ENCODE measurements at places on chromosomes 2 and 18. TPM values are rescaled to one million over a fixed set of nuclear protein-coding genes. Genes with fewer than 3 reads are reported as not detected.

The RAMP1 gene
- total RNA-seq: 0.59 TPM

The TOGARAM2 gene
- 0.97 TPM for total RNA-seq

The MOGAT1 gene
- not detected for total RNA-seq

The GLI2 gene
- total RNA-seq: not detected

The RHBDD1 gene
- total RNA-seq: 48.3 TPM

The ADD2 gene
- 9.7 TPM for total RNA-seq

The CXCR1 gene
- 1.0 TPM for total RNA-seq

The ZSWIM2 gene
- total RNA-seq: not detected

The PID1 gene
- 4.9 TPM for total RNA-seq

The ANO7 gene
- 0.46 TPM for total RNA-seq

DNA sequence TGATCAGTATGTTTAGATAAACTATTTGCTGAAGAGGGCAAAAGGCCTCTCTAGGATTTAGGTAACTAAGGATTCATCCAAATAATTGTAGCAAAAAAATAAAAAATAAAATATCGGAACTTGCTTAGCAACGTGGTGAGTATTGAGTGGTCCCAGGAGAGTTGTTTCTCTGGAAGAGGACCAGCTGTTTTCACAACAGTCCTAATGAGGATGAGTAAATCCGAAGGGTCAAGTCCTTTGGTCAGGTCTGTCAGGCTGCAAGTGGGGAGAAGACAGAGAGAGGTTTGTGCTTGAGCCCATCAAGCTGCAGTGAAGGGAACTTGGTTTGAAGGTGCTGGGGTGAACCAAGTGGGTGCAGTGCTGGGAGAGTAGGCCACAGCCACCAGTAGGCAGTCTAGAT lies 539.2 kb downstream of the SLC4A3 start:
- H3K4me3 ChIP-seq: no peak overlapping the region
- DNase-seq: no peak
- H3K27me3 ChIP-seq: no peaks in the 10 kb centered on the region
- no peak overlapping the region for H3K27ac ChIP-seq

DNA sequence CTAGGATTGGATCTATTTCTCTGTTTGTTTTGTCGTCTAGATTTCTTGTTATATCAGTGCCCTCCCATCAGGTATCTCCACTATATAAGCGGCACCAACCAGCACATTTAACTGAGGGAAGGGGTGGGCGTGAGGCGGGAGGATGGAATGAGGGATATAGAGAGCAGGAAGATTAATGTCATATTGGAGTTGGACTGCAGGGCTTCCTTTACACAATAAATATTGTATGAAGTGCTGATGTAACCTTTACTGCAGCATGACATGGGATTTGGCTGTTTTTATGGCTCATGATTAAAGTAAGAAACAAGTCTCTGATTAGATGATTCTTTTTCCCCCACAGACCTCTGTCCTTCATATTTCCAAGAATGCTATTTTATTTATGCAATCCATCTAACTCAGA lies 54.8 kb downstream of the TMEM200C start:
- no peaks in the 10 kb centered on the region for H3K36me3 ChIP-seq
- no peaks in the 10 kb centered on the region for H3K4me1 ChIP-seq
- no peaks in the 10 kb centered on the region for H3K27me3 ChIP-seq
- DNase-seq: no peak
- H3K4me3 ChIP-seq: no peak overlapping the region

- H3K27me3 ChIP-seq: no peaks in the 10 kb centered on the region
- H3K27ac ChIP-seq: no peak overlapping the region
- no peak overlapping the region for H3K4me3 ChIP-seq
- no peak for DNase-seq
These were observed 16.5 kb upstream of the SLC16A14 start for GRCh38 chr2:230085201-230085600.

- no peak for DNase-seq
- H3K4me1 ChIP-seq: no peaks in the 10 kb centered on the region
- no peak overlapping the region for H3K4me3 ChIP-seq
- H3K27ac ChIP-seq: no peak overlapping the region
These were observed 118.8 kb upstream of the CYP1B1 start for GRCh38 chr2:38194751-38195150.

DNA sequence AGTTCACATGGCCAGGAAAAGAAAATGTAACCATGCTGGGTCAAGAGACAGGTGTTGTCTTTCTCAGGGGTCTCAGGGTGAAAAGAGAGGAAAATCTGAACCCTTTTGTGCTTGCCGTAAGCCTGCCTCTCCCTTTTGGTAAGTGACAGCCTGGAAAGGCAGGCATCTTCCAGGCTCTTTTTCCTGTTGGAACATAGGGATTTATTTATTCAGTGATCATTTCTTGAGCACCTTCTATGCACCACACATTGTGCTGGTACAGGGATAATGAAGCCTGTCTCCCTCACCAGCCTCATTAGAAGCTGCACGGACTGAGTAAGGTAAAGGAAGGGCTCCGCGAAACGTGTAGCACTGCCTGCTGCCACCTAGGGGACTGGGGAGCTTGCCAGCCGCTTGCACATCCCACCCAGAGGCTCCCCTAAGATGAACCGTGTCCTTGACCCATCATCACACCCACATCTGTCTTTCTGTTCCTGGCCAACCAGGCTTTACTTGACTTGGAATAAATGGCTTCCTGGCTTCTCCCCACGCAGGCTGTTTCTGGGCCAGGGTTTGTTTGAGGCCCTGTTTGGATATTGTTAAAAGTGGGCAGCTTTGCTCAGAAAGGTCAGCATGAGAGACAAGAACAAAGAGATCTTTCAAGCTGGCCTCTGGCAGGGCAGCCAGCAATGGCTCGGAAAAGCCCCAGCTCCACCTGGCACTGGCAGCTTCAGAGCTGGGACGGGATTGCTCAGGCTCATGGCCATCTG lies 73.3 kb upstream of the MCFD2 start:
- no peaks in the 10 kb centered on the region for H3K36me3 ChIP-seq
- no peaks in the 10 kb centered on the region for H3K27me3 ChIP-seq

GRCh38 chr2:17194083-17194482 lies 324.2 kb downstream of the RAD51AP2 start:
- no peak overlapping the region for H3K4me3 ChIP-seq
- H3K27me3 ChIP-seq: no peaks in the 10 kb centered on the region
- no peak overlapping the region for H3K27ac ChIP-seq
- H3K4me1 ChIP-seq: no peaks in the 10 kb centered on the region
- H3K36me3 ChIP-seq: no peaks in the 10 kb centered on the region

GRCh38 chr2:239809391-239809790 lies 215.8 kb downstream of the NDUFA10 start:
- H3K36me3 ChIP-seq: no peaks in the 10 kb centered on the region
- peak; percentile 10 for DNase-seq
- H3K4me3 ChIP-seq: no peak overlapping the region
- H3K4me1 ChIP-seq: no peaks in the 10 kb centered on the region

DNA sequence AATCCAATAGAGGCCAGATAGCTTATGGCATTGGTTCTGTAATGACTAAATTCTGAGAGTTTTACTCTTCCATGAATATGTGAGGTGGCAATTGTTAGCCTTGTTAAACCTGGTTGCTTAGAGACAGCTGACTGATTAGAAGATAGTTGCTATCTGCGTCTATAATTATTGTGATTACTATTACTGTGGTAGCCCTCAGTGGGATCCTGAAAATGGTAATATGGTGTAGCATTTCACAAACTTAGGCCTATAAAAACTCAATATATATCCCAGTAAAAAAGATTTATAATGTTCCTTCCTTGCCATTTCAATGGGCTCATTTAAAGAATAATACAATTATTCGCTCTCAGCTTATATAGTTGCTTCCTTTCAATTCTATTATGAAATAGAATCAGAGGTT lies 405.8 kb upstream of the CDH2 start:
- H3K27ac ChIP-seq: no peak overlapping the region
- H3K4me3 ChIP-seq: no peak overlapping the region
- no peaks in the 10 kb centered on the region for H3K27me3 ChIP-seq

DNA sequence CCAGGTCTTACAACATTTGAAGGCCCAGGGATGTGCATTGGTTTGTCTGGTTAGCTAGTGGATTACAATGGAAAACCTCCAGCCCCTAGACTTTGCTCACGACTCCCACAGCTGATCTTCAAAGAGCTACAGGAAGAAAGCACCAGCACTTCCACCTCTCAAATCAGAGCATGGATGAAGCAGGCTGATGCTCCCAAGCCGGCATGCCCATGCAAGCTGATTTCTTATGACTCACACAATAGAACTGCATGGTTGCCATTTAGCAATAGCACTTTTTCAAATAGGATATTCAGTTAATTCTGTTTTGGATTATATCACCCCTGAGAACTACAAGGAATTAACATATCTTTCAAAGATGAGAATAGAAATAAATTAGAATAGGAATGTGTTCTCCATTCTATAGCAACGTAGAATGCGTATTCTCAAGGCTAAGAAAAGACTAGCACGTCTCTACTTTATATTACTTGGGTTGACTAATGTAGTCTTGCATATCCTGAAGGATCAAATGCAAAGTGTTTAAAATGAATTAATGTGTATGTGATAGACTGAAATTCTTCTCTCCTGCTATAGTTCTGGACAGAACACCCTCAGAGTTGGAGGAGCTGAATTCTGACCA lies 292.4 kb downstream of the TRIB2 start:
- no peak for DNase-seq
- no peak overlapping the region for H3K4me3 ChIP-seq
- no peaks in the 10 kb centered on the region for H3K4me1 ChIP-seq
- H3K27ac ChIP-seq: no peak overlapping the region

DNA sequence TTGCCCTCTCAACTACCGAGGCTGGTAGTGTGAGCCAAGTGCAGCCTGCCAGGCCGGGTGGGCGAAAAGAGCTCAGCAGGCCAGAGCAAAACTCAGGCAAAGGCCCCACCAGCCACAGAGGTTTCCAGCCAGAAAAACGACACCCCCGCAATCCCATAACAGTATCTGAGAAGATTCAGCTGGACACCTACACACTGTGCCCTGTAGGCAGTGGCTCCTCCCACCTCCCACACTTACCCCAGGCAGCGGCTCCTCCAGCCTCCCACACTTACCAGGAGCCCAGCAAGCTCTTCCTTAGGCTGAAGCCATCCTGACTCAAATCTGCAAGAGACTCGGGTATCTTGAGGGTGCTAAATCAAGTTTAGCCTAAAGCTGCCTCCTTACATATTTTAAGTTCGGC lies 15.6 kb upstream of the TMEM18 start:
- H3K4me1 ChIP-seq: no peaks in the 10 kb centered on the region
- H3K27me3 ChIP-seq: no peaks in the 10 kb centered on the region
- DNase-seq: no peak
- no peak overlapping the region for H3K4me3 ChIP-seq
- H3K36me3 ChIP-seq: no peaks in the 10 kb centered on the region
- H3K27ac ChIP-seq: no peak overlapping the region

DNA sequence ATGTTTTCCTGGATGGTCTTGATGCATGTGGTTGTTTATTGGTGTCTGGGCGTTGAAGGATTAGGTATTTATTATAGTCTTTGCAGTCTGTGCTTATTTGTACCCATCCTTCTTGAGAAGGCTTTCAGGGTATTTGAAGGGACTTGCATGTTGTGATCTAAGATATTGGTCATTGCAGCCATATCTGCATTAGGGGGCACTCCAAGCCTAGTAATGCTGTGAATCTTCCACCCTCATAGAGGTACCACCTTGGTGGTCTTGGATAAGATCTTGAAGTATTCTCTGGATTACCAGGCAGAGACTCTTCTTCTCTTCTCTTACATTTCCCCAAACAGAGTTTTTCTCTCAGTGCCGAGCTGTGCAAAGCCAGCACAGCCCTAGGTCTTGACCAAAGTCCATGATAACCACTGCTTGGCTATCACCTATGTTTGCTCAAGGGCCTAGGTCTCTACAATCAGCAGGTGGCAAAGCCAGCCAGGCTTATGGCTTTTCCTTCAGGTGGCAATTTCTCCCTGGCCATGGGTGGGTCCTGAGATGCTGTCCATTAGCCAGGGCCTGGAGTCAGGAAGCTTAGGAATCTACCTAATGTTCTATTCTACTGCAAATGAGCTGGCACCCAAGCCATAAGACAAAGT lies 15.4 kb upstream of the PPP1R1C start:
- no peak for DNase-seq
- H3K36me3 ChIP-seq: no peaks in the 10 kb centered on the region
- H3K27me3 ChIP-seq: no peaks in the 10 kb centered on the region
- H3K4me1 ChIP-seq: no peaks in the 10 kb centered on the region
- H3K4me3 ChIP-seq: no peak overlapping the region

DNA sequence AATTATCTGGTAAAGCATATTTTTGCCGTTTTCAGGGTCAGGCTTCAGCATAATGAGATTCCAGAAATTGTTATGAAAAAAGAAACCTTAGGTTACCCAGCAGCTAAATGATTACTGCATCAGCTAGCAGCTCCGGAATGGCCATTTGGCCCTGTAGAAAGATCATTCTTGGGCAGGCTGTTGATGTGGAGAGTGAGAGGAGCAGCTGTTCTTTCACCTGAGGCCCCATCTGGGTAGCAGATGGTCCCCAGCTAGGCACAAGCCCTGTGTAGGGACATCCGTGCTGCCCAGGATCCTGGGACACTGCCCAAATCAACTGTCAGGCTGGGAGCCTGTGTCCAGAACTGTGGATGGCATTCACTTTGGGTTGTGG lies 61.8 kb downstream of the NEDD4L start:
- no peak for DNase-seq
- no peaks in the 10 kb centered on the region for H3K27me3 ChIP-seq
- H3K4me1 ChIP-seq: no peaks in the 10 kb centered on the region
- H3K36me3 ChIP-seq: no peaks in the 10 kb centered on the region
- H3K27ac ChIP-seq: no peak overlapping the region

DNA sequence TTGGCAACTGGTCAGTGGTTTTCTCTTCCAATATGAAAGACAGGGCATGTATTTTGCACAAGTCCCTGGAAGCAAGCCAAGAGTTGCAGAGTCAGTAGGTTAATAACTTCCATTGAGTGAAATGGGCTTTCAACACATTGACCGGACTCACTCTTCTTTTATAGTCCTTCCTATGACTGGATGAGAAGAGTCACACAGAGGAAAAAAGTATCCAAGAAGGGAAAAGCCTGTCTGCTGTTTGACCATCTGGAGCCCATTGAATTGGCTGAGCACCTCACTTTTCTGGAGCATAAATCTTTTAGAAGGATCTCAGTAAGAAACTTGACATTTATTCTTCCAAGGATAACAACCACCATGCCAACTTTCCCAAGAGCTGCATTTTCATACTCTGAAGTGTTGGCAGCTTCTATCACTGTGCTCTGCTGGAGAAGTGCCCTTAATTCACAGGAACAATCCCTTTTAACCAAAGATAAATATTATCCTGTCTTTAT lies 45.4 kb downstream of the RASGRP3 start:
- H3K4me1 ChIP-seq: no peaks in the 10 kb centered on the region
- no peak overlapping the region for H3K4me3 ChIP-seq
- no peak overlapping the region for H3K27ac ChIP-seq
- no peak for DNase-seq
- H3K36me3 ChIP-seq: no peaks in the 10 kb centered on the region
- no peaks in the 10 kb centered on the region for H3K27me3 ChIP-seq

GRCh38 chr2:138323382-138324067 lies 178.0 kb upstream of the SPOPL start:
- no peak overlapping the region for H3K4me3 ChIP-seq
- no peaks in the 10 kb centered on the region for H3K36me3 ChIP-seq
- H3K4me1 ChIP-seq: no peaks in the 10 kb centered on the region
- DNase-seq: no peak

DNA sequence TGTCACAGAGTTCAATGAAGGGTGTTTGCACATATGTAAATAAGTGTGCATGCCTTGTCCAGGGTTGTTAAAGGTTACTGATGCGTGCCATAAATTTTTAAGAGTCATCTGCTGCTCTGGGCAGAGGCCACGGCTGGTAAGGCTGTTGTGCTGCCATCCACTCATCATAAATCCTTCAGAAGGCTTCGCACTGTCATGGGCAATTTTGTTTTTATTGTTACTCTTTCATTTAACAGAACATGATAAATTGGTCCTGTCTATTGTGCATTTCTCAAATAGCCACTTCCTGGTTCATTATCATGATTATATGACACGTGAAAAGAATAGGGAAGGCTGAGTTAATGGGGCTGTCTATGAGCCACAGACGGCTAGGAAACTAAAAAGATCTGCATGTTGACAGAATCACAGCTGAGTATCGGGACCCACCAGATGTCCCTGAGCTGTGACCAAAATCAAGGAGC lies 634.3 kb upstream of the SOX11 start:
- H3K27ac ChIP-seq: no peak overlapping the region
- H3K4me1 ChIP-seq: no peaks in the 10 kb centered on the region
- H3K4me3 ChIP-seq: no peak overlapping the region

All from naive thymus-derived CD4-positive, alpha-beta T cell (primary cell).